ENCODE measurements at places on chromosomes 1 and 21.

DNA sequence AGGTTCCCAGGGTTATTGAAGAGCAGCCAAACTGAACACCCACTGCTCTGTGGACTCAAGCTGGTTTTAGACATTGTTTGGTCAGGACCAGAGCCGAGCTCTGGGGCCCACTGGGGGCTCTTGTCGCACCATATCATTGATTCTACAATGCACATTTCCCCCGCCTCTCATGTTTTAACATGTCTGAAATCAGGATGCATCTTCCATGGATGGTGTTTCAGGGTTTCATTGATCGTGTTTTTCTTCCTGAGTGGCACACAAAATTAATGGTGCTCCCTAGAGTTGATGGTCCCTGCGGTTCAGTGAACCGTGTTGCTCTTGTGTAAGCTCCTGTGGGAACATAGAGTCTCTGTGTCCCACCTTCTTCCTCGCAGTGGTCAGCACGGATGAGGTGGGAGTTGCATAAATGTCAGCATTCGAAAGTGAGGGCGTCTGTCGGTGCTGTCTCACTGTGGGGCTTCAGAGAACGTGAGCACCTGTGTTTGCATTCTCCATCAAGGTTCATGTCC lies 38.3 kb downstream of the GALNT2 start:
- DNase-seq = no peak

DNA sequence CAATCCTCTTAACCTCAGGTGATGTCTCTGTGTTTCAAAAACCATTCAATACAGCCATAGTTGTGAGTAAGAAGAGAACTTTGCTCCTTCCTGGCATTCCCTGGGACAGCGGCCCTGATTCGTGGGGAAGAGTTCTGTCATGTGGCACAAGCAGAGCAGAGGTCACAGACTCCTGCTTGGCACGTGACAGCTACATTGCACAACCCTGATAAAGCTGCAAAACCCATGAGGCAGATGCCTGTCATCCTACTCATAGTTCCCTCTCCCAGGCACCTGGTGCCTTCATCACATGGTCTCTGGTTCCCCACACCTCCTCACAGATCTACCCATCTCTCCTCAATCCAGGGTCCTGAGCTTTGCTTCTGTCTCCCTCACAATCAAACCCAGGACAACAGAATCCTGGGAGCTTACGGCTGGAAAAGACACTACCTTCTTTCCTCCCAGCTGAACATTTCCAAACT lies 70.8 kb downstream of the PLPP3 start:
- DNase-seq = peak; percentile 21

- DNase-seq = no peak
These were observed 12.6 kb upstream of the POU2F1 start for GRCh38 chr1:167207940-167208623.

- DNase-seq = no peak
These were observed 1.5 kb downstream of the EPRS1 start for GRCh38 chr1:220044678-220045355.

GRCh38 chr1:202357506-202357905 lies 9.0 kb downstream of the PPP1R12B start:
- no peak for DNase-seq

DNA sequence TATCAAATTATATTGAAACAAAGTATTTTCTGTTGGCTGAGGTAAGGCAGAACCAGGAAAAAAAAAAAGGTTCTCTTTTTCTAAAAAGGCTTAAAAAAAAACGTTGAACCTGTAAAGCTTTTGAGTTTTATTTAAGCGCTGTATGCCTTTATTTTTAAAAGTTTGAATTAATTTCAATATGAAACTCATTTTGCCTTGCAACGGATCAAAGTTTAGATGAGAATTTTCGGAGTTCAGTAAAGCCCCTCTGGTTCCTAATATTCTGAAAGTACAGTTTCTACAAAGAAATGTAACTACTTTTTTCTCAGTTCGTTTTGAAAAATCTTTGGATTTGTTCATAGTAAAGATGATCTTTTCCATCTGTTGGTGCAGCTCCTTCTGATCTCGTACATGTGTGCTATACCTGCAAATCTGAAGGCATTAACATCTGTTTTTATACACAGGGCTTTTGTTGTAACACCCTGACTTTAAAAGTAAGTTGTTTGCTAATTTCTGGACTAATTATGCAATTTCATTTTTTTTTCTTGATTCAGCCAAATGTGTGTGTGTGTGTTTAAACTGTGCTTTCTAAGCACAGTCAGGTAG lies 1.7 kb downstream of the ZBTB18 start:
- DNase-seq = no peak

- peak; percentile 69 for DNase-seq
These were observed 83.0 kb upstream of the ATF3 start for GRCh38 chr1:212525479-212526110.

DNA sequence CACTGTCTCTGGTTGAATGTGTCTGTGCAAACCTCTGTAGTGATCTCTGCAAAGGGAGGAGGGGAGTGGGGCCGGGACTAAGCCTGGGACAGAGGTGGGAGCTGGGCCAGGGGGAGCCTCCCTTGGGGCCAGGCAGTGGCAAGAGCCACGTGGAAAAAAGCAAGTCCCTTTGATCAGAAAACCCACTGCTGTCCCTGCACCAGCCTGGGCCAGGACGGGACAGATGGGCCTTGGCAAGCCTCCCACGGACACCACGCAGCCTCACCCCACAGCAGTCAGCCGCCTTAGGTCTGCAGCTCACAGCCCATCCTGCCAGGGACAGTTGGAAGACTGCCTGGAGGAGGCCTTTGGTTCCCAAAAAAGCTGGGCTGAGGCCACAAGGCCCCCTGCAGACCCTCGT lies 11.7 kb upstream of the TRAPPC10 start:
- no peak for DNase-seq

GRCh38 chr1:241355311-241356010 lies 1.5 kb downstream of the RGS7 start:
- DNase-seq = no peak

GRCh38 chr1:116910379-116911187 lies 867 bp downstream of the PTGFRN start:
- peak; percentile 40 for DNase-seq

DNA sequence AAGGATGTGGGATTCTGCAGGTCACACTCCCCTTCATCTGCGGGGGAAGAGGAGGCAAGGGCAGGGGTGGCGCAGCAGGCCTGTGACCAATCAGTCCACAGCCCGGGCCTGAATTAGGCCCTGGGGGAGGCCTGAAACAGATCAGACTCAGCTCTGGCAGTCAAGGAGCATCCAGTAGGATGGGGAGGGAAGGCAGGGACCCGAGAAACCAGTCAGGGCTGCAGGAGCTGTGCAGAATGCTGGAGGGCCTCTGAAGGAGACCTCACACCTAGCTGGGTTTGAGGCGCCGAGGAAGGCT lies 12.7 kb downstream of the TNNT2 start:
- no peak for DNase-seq

DNA sequence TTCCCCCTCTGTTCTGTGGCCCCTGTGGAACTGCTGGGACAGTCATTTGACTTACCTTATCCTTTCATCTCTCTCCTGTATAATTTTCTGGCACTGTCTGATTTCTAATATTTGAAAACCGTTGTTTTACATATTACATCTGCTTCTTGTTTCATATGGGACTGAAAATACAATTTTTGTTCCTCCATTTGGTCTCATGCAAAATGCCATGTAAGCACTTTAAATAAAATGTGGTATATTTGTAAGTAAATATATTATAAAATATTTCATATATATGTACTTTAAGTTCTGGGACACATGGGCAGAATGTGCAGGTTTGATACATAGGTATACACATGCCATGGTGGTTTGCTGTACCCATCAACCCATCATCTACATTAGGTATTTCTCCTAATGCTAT lies 93.9 kb upstream of the PLPPR5 start:
- no peak for DNase-seq

GRCh38 chr1:241640867-241641622 lies 876 bp upstream of the CHML start:
- no peak for DNase-seq

DNA sequence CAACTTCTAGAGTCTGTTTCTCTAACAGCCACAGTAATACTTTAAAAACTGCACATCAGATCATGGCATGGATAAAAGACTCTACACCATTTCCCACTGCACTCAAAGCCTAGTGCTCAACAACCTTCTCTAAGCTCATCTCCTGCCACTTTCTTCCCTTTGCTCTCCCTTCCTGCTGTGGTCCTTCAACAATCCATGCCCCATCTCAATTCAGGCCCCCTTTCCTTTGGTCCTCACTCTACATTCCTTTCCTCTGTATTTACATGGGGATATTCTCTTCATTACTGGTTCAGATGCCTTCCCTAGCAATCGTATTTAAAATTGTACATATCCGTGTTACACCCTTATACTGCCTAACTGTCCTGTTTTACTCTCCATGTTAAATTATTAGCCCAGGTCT lies 19.0 kb downstream of the SOD1 start:
- no peak for DNase-seq

- DNase-seq = peak; percentile 7
These were observed 2.9 kb downstream of the GFI1 start for GRCh38 chr1:92483610-92484471.

DNA sequence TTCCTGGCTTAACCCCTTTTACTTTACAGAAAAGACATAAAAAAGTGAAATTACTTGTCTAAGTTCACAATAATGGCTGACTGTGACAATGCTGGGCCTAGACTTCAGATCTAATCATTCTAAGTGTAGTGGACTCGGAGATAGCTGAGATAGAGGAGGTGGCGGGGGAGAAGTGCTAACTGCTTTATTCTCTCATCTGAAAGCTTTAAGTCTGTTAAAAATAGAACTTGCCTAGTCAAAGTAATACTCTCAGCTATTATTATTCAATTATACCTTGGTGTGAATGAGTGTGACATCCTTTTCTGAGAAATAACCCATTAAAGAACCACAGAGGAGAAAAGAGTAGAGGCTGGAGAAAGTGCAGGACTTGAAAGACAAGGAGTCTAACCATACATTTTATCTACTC lies 96.1 kb upstream of the OLIG2 start:
- DNase-seq = no peak

GRCh38 chr1:186923486-186923885 lies 94.7 kb downstream of the PLA2G4A start:
- no peak for DNase-seq

DNA sequence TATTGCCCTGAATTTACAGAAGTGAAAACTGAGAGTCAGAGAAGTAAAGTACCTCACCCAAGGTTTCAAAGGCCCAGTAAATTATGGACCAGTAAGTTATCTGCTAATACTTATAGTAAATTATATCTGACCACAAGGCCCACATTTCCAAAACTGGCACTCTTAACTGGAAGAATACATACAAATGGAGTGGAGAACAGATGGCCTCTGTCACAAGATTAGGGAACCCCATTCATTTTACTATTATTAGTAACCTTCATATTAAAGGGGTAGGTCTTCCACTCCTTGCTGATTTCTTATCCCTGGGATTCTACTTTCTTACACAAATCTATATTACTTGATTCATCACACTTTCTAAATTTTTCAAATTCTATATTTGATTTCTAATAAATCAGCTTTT lies 588.8 kb downstream of the NEGR1 start:
- no peak for DNase-seq

DNA sequence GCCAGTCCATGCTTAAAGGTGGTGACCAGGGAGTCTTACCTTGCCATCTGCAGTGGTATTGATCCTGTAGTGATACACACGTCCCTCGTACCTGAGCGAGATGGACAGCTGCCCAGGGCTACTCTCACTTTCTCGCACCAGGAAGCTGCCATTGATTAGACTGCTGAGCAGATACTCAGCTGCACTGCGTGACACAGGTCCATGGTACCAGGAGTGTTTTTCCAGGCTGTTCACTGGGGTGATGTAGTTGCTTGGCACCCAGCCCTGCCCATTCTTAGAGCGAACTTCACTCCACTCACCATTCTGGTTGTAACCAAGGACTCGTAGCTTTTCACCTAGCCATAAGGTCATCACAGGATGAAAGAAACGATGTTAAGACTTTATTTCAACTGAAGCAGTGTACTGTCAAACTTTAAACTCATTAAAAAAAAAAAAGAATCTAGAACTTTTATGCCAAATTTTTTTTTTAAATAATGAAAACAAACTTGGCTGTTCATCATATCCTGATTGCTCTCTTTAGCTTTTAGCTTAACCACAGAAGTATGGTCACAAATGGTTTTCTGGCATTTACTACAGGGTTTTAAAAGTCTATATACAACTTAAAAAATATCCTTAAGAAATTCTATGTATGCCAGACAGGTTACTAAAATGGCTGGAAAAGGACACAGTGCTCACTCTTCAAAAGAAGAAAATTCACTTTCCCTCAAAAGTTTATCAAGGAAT lies 44.6 kb downstream of the TOR3A start:
- no peak for DNase-seq

DNA sequence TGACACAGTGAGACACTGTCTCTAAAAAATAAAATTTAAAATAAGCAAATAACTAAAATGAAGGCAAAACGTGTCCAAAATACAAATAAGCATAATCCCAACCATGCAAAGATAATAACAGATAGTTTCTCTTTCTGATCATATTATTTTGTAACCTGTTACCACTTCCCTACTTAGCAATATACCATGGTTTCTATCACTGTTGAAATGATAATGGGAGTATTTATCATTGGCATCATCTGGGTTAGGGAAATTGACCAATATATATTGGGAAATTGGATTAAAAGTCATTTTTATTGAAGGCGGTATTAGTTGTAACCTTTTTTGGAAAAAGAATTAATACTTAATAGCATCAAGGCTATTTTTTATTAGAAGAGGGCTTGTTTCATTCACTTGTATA lies 47.0 kb downstream of the USP25 start:
- DNase-seq = no peak

GRCh38 chr1:163656095-163656759 lies 334.5 kb downstream of the NUF2 start:
- no peak for DNase-seq

DNA sequence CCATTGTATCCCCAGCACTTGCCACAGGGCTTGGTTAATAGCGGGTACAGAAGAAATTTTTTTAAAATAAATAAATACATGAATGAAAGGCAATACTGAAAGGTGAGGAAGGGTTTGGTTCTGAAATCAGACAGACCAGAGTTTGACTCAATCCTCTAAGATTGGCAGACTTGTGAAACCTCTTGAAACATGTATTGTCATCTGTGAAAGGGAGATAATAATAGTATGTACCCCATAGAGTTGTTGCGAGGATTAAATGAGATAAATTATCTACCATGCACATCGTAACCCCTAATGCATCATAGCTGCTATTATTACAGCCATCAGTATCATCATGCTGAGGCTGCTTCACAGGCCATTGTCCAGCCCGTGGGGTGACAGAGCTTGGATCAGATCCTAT lies 41.4 kb downstream of the S1PR1 start:
- no peak for DNase-seq

- no peak for DNase-seq
These were observed 1.6 kb upstream of the ZNF124 start for GRCh38 chr1:247173431-247173830.

GRCh38 chr1:47650205-47650604 lies 212.4 kb downstream of the FOXD2 start:
- peak; percentile 91 for DNase-seq

- peak; percentile 66 for DNase-seq
These were observed 2.1 kb downstream of the TEX38 start for GRCh38 chr1:46673749-46674182.

GRCh38 chr1:46532498-46533178 lies 18.8 kb downstream of the KNCN start:
- DNase-seq = peak; percentile 65

All from EL (cell line).